ENCODE measurements at places on chromosomes 1 and 21. TPM values are rescaled to one million over a fixed set of nuclear protein-coding genes. Genes with fewer than 3 reads are reported as not detected.

GRCh38 chr1:68506386-68506785 lies 9.5 kb upstream of the DEPDC1 start:
- DNase-seq = peak; percentile 5

GRCh38 chr1:183689762-183690204 lies 36.7 kb upstream of the APOBEC4 start:
- DNase-seq = no peak

DNA sequence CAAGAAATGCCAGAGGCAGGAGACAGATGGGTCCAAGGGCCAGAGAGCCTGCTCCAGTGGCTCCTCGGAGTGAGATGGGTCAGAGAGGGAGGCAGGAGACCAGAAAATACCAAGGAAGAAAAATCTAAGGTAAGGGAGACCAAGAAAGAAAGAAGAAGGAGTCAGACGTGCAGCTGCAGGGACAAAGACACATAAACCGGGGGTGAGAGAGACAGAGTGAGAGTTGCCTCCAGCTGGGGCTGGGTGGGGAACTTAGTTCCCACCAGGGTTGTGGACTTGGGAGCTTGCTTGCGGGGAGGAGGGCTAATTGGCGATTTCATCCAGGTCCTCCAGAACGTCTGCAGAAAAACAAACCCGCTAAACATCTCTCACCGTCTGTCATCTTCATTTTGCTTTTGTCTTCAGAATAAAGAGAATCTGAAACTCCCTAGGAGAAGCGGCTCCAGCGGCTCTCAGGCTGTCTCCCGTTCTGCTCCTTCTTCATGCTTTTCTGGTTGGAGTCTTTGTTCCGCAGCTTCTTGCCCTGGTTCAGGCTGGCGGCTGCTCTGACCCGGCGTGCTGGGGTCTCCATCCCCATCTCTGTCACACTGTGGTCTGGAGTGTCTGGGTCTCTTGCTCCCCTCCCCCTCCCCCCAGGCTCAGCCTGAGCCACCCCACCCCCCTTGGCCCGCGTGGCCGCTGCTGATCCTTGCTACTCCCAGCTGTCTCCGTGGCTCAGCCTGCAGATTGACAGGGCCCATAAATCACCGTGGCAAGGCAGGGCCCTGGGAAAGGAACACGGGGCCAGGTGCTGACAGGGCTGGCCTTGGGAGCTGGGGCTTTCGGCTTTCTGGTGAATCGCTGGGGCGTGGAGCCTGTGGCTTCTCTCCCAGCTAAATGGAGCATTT lies 66.6 kb downstream of the UBIAD1 start:
- DNase-seq = no peak

- DNase-seq = peak; percentile 77
These were observed 556.3 kb downstream of the LTN1 start for GRCh38 chr21:28436286-28436932.

DNA sequence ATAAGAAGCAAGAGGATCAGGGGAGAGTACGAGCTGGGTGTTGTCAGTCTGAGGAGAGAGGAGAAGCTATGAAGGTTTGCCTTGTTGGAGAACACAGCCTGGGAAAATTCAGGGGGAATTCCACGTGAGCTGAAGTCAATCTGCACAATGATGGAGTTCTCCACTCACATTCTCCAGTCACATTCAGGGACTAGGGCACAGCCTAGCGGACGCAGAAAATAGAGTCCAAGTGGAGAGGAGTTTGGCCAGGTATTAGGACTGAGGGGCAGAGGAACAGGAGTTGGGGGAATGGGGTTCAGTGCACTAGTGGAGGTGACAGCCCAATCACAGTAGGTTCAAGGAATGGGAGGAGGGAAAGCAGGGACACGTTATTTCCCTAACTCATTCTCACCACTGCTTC lies 124.0 kb downstream of the KCNH1 start:
- DNase-seq = no peak

Gene MPL
- not detected for total RNA-seq

DNA sequence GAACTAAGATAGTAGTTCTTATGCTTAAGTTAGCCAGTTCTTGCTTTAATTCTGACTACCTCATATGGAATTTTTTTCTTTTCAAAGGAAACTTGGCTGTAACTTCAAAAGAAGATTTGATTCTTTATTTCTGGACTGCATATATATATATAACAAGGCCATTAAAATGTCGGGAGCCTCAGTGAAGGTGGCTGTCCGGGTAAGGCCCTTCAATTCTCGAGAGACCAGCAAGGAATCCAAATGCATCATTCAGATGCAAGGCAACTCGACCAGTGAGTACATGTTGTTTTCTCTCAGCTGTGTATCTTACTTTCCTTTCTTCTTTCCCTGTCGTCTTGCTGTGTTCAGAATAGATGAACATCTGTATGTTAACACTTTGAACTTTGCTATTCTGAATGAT lies 21.8 kb downstream of the KIF1B start:
- DNase-seq = no peak

GRCh38 chr1:68197891-68198290 lies 34.4 kb downstream of the WLS start:
- DNase-seq = peak; percentile 49
